ENCODE measurements at places on chromosomes 1 and 21.

- no peak overlapping the region for H3K4me3 ChIP-seq
- no peak for DNase-seq
- H3K27ac ChIP-seq = no peak overlapping the region
- no peaks in the 10 kb centered on the region for H3K36me3 ChIP-seq
- no peaks in the 10 kb centered on the region for H3K27me3 ChIP-seq
Observed at GRCh38 chr1:78759881-78760280, 110.2 kb downstream of the IFI44 start.

DNA sequence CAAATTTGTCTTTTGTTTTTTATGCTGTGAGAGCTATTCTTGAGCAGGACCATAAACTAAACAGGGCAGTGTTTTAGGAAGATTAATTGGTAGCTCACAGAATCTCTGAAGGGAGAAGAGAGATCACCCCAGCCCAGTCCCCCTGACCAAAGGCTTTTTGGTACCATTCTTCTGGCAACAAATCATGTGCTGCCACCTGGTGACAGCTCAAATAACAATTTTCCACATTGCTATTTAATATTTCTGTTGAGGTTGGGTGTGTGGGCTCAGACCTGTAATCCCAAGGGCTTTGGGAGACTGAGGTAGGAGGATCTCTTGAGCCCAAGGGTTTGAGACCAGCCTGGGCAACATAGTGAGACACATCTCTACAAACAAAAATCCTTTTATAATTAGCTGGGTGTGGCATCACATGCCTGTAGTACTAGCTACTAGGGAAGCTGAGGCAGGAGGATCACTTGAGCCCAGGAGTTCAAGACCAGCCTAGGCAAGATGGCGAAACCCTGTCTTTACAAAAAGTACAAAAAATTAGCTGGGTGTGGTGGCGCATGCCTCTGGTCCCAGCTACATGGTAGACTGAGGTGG lies 2.2 kb upstream of the TESK2 start:
- H3K4me3 ChIP-seq = no peak overlapping the region
- no peaks in the 10 kb centered on the region for H3K27me3 ChIP-seq
- H3K36me3 ChIP-seq = no peaks in the 10 kb centered on the region
- no peak overlapping the region for H3K27ac ChIP-seq

- no peak overlapping the region for H3K4me3 ChIP-seq
- H3K4me1 ChIP-seq = no peaks in the 10 kb centered on the region
- H3K27me3 ChIP-seq = peaks cover 18% of the 10 kb centered on the region
- peak; percentile 65 for DNase-seq
Observed at GRCh38 chr1:48093696-48094528, 96.7 kb upstream of the TRABD2B start.

- peaks cover 9% of the 10 kb centered on the region for H3K36me3 ChIP-seq
- no peaks in the 10 kb centered on the region for H3K27me3 ChIP-seq
- no peak overlapping the region for H3K4me3 ChIP-seq
- no peak for DNase-seq
- H3K27ac ChIP-seq = no peak overlapping the region
Observed at GRCh38 chr1:62093261-62093660, 101.4 kb upstream of the L1TD1 start.

GRCh38 chr1:162629651-162630050 lies 2.6 kb upstream of the DDR2 start:
- no peak overlapping the region for H3K4me3 ChIP-seq
- no peak for DNase-seq
- H3K36me3 ChIP-seq = no peaks in the 10 kb centered on the region
- no peaks in the 10 kb centered on the region for H3K27me3 ChIP-seq
- no peak overlapping the region for H3K27ac ChIP-seq

GRCh38 chr21:21969211-21969610 lies 971.0 kb downstream of the NCAM2 start:
- H3K27me3 ChIP-seq = no peaks in the 10 kb centered on the region
- no peak overlapping the region for H3K4me3 ChIP-seq
- H3K4me1 ChIP-seq = no peaks in the 10 kb centered on the region
- no peak overlapping the region for H3K27ac ChIP-seq
- no peaks in the 10 kb centered on the region for H3K36me3 ChIP-seq
